NCI-H1048 (cell line): ENCODE measurements at places on chromosomes 16 and 17.

DNA sequence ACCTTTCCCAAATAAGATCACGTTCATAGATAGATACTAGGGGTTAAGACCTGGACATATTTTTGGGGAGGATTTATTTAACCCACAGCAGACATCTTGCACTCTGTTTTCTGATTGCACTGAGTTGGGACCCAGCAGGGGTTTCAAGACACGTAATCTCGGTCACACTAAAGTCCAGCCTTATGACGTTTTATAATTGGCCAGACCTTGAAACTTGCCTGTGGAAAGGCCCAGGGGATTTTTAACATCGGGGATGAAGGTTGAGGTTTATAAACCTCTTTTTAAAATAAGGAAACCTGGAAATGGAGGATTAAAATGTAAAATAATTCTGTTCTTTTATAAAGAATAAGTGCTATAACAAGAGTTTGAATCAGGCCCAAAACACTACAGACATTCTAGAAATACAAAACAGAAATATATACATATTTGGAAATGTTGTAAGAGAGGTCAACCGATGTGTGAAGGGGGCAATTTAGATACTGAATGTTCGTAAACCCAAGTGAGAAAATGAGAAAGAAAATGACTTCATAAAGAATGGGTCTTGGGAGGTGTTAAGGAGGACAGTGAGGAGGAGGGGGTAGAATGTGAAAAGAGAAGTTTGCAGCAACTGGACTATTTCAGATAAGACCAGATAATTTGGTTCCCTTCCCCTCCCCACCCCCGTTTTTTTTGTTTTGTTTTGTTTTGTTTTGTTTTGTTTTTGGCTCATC, 61.1 kb upstream of the NOL11 start:
- DNase-seq = no peak

DNA sequence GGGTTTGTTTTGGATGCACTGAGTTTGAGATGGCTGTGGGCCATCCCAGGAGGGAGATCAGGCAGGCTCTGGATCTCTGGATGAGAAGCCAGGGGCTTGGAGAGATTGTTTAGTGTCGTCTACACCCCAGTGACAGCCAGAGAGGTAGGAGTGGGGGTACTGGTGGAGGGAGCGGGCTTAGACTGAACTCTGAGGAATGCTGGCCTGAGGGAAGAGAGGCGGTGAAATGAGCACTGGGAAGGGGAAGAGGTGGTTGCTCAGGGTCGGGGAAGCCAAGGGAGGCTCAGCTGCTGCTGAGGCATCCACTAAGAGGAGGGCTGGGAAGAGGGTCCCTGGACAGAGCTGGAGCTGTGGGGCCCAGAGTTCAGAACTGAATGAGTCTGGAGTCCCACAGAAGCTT, 23.6 kb downstream of the CACNA1G start:
- DNase-seq = no peak

DNA sequence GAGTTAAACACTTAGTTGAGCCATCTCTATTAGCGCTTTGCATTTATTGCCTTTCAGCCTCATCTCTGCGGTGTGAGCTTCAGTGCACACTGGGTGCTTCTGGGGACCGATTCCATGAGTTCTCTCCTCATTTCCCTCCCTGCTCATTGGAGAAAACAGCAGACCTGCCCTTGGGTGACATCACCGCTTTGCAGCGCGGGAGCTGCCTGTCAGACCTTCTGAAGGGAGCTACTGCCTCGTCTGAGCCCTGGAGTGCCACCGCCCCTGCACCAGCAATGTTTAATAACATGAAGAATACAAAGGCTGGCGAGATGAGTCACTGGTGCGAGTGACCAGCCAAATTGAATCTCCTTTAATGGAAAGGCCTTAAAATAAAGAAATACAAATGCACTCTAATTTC, 30.2 kb upstream of the CPPED1 start:
- no peak for DNase-seq

- no peak for DNase-seq
Observed at GRCh38 chr16:2252806-2253148, 1.4 kb upstream of the ECI1 start.

DNA sequence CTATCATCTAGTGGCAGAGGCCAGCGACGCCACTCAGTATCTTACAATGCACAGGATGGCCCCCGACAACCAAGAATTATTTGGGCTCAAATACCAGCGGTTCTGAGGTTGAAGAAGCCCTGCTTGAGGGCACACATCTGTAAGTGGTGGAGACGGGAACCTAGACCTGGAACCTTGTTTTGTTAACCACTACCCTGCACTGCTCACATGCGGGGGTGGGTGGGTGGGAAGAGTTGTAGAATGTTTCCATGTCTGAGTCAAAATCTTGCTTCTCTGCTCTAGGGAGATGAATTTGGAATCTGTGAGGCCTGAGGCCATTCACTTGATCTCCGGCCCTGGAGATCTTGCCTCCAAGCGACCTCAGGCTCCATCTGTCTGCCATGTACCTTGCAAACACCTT, 44.1 kb downstream of the ABCC1 start:
- no peak for DNase-seq

DNA sequence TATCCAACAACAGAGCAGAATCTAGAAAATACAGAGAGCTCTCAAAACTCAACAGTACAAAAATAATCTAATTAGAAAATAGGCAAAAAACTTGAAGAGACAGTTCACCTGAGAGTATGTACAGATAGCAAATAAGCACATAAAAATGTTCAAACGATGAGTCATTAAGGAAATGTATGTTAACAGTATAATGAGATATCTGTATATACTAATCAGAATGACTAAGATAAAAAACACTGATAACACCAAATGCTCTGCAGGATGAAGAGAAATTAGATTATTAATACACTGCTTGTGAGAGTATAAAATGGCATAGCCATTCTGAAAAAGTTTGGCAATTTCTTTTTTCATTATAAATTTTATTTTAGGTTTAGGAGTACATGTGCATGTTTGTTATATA, 1307.6 kb upstream of the GOT2 start:
- no peak for DNase-seq

GRCh38 chr17:17724307-17725010, 43.2 kb downstream of the RAI1 start:
- DNase-seq = no peak

DNA sequence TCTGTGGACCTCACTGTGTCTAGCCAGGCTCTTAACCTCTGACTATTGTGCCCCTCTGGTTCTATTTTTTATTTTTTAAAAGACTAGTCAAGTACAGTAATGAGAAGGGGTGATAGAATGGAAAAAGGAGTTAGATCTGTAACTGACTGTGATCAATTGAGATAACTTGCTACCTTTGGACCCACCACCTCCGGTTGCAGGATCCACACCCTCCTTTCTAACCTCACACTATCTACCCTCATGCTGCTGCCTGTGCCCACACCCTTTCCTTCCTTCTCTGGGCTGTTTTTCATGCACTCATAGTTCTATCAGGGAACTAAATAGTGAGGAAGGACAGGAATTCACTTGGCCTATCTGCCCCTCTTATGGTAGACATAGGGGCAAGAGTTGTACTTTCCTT, 172.3 kb downstream of the KATNIP start:
- DNase-seq = no peak

DNA sequence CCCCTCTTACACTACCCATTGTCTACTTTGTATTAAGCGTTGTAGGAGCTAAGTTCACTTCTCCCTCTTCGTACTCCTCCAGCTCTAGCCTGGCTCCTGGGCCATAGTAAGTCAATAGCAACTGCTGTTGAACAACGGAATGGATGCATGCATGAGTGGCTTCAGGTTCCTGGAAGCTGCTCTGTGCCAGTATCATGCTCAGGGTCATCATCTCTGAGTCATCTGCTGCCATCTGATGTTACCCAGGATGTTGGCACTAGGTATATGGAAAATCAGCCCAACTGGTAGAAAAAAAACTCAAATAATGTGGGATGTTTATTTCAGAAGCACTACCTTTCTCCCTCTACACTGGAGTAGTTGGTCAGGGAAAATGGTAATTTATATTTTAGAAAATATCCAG, 536.8 kb downstream of the NPIPA7 start:
- DNase-seq = no peak

DNA sequence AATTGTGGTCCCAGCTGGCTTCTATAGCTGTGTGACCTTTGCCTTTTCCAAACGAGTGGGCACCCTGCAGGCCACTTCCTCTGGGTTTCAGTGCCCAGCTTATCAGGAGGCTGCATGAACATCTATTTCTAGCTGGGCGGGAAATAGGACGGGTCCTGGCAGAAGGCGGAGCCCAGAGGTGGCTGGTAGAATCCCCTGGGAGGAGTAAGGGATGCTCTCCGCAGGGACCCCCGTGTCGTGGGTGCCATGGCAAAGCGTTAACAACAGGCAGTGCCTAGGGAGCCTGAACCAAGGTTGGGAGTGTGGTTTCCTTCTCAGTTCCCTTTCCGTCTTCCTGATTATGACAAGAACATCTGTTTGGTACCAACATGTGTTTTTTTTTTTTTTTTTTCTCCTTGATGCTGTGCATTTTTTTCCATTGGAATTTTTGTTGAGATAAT, 58.2 kb downstream of the PLCG2 start:
- no peak for DNase-seq

DNA sequence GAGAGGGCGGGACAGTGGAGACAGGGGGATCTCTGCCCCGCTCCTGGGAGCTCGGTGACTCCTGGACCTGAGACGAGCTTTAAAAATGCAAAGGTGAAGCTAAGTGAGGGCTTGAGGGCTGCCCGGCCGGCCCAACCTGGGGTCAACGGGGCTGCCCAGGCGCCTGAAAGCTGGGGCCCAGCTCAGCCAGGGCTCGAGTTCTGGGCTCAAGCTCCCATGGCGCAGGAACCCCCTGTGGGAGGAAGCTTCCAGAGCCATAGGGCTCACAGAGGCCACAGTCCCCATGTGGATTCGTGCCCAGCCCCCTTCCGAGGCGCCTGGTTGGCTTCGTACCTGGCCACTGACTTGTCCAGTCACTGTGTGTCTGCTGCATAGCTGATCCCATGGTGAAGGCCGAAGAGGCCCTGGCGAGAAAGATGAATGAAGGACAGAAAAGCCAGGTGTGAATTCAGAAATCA, 75.8 kb upstream of the GSE1 start:
- no peak for DNase-seq

DNA sequence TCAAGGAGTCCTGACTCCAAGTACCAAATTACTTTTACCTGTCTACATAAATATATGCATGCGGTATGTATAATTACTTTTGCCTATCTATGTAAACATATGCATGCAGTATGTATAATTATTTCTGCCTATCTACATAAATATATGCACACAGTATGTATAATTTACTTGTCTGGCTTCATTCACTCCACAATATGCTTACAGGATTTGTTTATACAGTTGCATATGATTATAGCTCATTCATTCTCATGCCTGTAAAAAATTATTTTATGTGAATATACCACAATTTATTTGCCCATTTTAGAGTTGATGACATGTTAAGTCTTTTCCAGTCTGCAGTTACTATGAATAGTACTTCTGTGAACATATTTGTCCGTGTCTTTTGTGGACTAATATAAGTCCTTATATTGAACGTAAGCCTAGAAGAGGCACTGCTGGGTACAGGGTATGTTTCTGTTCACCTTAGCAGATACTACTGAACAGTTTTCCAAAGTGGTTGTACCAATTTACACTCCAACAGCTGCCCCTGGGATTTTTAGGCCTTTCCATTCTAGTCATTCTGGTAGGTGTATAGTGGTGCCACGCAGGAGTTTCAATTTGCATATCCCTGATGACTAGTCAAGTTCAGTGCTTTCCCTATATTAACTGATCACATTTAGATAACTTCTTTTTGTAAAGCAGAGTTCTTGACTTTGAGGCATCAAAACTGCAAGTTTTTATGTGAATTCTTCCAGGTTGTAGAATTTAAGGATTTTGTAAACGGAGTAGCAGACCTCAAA, 47.0 kb downstream of the MARVELD3 start:
- DNase-seq = no peak

GRCh38 chr16:16890964-16891363, 512.0 kb downstream of the NPIPA7 start:
- DNase-seq = no peak

DNA sequence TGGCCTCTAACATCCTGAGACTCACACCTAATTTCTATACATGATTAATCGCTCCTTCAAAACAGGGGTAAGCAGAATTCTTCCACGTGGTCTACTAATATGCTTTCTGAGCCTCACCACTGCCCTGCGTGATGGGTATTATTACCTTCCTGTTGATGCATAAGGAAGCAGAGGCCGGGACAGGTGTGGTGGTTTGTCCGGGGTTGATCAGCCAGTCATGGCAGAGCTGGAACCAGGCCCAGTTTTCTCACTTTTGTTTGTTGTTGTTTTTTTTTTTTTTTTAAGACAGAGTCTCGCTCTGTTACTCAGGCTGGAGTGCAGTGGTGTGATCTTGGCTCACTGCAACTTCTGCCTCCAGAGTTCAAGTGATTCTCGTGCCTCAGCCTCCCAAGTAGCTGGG, 31.2 kb downstream of the RNF135 start:
- no peak for DNase-seq

DNA sequence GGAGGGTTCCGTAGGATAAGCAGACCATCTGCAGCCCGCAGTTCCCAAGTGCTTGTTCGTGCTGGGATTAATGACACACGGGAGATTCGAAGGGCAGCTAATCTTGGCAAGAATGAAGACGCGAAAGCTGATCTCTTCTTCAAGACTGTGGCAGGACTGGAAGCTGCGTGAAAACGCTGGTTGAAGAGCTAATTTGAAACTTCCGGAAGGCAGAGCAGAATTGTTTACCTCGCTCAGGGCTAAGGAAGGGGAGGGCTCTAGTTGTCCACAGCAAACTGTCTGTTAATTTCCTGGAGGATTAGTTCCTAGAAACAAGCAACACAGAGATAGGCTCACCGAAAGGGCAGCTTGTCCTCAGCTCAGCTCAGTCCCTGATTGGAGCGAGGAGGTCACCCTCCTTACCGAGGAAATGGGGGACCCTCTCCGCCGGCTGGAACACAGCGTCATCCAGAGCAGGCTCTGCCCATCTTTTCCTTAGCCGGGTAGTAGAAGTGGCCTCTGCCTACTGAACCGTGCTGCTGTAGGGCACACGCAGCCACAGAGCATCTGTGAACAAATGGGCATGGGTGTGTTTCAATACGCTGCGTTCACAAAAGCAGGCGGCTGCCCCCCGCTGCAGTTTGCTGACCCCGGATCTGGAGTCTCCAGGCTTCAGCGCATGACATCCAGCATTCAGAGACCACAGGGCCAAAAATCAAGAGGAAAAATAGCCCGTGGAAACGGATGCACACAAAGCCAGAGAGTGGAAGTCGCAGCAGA, 16.7 kb upstream of the BAIAP2 start:
- DNase-seq = no peak

DNA sequence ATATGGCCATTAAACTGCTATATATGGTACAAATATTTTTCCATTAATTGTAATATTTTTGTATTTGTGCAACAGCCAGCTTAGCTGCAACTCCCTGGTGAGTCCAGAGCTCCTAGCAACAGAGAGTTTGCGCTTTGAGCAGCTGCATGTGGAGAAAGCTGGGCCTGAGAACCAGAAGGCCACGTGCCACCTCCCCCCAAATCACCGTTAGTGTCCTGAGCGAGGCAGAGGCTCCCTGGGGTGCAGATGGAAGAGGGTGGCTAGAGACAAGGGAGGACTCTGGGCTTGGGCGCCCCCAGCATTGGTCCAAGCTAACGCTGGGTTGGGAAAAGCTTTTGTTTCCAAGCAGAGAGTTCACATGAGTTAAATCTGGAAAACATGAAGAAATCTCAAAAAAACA, 41.6 kb downstream of the HSBP1 start:
- DNase-seq = no peak
